ENCODE measurements at places on chromosomes 12 and 14.

GRCh38 chr12:101051901-101052550 is 158.0 kb downstream of the SLC5A8 start:
- no peak for DNase-seq

DNA sequence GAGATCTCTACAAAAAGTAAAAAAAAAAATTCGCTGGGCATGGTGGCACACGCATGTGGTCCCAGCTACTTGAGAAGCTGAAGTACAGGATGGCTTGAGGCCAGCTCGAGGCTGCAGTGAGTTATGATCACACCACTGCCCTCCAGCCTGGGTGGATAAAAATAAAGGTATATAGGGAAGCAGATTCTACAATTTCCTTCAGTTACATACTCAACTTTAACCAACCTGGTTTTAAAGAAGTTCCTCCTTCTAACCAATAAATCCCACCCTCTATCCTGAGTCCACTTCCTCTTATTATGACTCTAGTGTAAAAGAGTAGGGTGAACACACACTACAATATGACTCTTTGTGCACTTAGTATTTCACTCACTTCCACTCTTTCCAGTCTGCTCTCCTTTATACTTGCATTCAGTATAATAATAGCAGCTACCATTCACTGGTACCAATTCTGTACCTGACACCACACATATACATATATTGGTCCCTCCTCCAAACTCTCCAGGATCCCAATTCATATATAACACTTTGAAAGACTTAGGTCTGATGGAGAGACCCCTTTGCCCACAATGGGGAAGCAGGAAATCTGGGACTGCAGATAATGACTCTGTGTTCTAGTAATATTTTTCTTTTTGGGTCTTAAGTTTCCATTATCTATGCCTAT is 2.3 kb downstream of the ARF3 start:
- DNase-seq, result no peak

- DNase-seq, result no peak
Observed at GRCh38 chr12:97260786-97261185, 201.8 kb upstream of the RMST start.

DNA sequence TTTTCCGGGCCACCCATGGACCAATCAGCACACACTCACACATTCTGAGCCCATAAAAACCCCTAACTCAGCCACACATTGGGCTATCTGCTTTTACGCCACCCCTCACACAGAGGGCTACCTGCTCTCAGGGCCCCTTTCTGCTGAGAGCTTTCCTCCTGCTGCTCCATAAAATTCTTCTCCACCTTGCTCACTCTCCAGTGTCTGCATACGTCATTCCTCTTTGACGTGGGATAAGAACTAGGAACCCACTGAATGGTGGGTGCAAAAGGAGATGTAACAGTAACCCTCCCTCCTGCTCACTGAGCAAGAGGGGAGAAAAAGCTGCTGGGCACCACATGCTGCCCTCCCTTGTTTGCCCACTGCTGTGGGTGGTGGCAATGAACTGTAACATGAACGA is 596.7 kb upstream of the TMEM132C start:
- DNase-seq, result no peak

GRCh38 chr12:11513288-11513687 is 117.9 kb upstream of the PRB2 start:
- no peak for DNase-seq

- DNase-seq, result no peak
Observed at GRCh38 chr12:2735432-2735831, 59.3 kb upstream of the FKBP4 start.

- DNase-seq, result no peak
Observed at GRCh38 chr12:112677050-112677765, 114.3 kb upstream of the RPH3A start.

GRCh38 chr12:105480162-105480561 is 149.7 kb downstream of the C12orf75 start:
- DNase-seq, result no peak

- DNase-seq, result no peak
Observed at GRCh38 chr12:32336261-32336660, 63.1 kb upstream of the FGD4 start.

GRCh38 chr12:53496752-53497032 is 2.6 kb downstream of the MAP3K12 start:
- no peak for DNase-seq

DNA sequence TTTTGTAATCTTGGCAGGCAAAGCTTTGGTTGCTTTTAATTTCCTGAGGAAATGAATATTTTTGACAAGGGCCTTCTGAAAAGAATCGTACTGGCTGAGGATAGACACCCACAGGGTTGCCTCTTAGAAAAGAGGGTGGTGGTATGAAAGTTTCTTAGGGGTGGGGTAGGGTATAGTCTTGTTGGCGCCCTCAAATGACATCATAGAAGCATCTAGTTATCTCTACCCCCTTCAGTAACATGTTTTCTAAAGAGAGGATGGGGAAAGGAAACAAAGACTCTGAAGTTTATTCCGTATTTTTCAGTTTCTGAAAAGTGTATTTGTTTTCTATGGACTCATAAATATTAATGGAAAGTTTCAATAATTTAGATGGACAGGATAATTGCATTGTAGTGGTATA is 13.7 kb downstream of the PRKCH start:
- DNase-seq, result no peak

- DNase-seq, result no peak
Observed at GRCh38 chr14:21915826-21916225, 242.2 kb upstream of the OR4E1 start.

- DNase-seq, result peak; percentile 54
Observed at GRCh38 chr12:1117970-1118563, 127.0 kb downstream of the ERC1 start.

DNA sequence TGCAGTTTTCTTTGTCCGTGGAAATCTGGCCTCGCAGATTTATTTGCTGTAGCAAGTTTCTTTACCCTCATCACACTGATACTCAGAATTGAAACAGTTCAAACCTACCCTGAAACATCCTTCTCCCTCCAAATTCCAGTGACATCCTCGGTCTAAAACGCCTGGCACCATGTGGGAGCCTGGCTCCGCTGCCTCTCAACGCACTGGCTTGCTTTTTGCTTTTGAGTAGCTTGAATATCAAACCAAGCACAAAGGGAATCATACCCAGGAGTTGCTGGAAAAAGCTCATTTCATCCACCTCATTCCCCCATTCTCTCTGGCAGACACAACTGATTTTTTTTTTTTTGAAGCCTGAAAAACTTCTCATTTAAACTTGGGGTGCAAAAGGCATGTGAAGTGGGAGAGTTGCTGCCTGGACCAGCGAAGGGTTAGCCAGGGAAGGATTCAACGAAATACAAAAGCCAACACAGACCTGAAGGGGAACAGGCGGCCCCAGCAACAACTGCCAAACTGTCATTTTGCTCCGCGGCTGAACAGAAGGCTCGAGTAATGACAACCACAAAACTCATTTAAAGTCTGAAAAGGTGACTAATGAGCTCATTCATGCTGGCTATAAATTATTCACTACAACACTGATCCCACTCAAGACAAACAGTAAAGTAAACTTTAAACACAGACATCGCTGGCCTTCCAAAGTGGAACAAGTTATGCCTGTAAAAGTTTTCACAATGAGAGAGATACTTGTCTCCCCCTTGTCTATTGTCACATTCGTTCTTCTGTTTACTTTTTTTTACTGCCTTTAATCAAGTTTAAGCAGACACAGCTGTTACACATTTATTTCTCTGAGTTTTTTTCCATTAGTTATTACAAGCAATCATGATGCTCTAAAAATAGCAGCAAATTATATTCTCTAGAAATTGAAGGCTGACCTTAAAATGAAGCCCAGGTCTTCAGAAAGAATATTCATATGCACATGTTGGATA is 12.5 kb upstream of the FOXN3 start:
- no peak for DNase-seq

DNA sequence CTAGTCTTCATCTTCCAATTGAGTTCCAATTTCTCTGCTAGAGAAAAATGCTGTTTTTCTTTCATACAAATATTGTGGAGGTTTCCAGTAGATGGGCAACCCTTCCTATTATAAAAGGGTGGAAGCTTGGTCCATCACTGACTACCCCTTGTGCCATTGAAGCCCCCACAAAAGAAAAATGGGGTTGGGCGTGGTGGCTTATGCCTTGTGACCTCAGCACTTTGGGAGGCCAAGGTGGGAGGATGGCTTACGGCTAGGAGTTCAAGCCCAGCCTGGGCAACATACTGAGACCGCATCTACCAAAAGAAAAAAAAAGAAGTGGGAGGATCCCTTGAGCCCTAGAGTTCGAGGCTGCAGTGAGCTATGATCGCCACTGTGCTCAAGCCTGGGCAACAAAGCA is 22.8 kb downstream of the NCKAP5L start:
- no peak for DNase-seq

- DNase-seq, result no peak
Observed at GRCh38 chr12:67107751-67108269, 161.3 kb upstream of the CAND1 start.

DNA sequence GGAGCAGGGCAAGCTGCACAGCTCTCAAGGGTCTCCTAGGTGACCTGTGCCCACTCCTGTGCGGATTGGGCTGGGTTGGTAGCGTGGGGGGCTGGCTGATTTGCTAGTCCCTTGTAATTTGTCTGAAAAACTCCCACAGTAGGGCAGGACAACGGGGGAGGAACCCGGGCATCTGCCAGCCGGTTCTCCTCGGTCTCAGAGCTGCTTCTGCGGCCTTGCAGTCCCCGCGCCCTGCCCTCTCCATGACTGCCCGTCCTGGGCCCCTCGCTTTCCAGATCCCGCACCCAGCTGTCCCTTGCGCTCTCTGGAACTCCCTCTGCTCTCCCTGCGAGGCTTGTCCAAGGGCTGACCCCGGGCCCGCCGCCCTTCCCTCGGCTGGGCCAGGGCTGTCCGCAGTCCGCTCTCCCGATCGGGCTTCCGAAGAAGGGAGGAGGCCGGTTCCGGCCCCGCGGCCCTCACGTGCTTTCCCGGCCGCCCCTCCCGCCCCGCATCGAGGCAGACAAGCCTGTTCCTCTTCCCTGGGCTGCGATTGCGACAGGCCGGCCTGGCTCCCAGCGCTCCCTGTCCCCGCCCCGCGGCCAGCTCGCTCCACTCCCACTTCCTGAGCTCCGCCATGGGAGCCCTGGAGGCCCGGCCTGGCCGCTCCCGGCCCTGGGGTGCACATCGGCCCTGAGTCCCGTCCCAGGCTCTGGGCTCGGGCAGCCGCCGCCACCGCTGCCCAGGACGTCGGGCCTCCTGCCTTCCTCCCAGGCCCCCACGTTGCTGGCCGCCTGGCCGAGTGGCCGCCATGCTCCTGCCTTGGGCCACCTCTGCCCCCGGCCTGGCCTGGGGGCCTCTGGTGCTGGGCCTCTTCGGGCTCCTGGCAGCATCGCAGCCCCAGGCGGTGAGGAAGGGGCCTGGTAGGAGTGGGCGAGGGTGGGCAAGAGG is at the start of gene LTBR:
Gene LTBR, plus strand, starts transcription at position 591 of the 927 bp plus-strand sequence. Its CDS starts 197 bp downstream, at position 788.
- DNase-seq, result no peak

- no peak for DNase-seq
Observed at GRCh38 chr12:49689785-49690184, 17.4 kb downstream of the FMNL3 start.

GRCh38 chr12:116926283-116927243 is 15.8 kb downstream of the FBXW8 start:
- no peak for DNase-seq

DNA sequence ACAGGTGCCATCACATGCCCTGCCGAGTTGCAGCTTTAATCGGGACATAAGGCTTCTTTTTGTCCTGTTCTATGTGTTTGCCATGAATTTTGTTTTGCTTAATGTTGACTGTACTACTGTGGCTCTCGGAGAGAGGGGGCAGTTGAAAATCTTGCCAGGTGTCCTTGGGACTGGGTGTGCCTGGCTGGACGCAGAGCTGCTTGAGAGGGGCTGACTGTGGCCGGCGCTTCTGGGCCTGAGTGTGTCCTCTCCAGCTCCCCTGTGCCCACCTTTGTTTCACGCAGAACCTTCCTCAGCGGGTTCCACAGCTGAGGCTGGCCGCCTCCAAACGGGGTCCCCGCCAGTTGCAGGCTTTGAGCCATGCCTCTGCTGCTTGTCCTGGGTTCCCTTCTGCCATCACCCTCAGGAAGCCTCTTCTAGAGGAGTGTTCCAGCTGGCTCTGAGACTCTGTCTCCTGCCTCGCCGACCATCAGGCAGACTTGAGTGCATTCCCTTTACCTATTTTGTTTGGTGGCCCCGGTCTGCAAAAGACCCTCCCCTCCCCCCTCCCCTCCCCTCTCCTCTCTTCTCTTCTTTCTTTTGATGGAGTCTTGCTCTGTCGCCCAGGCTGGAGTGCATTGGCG is 49.7 kb downstream of the DDX51 start:
- no peak for DNase-seq

GRCh38 chr12:81077686-81078441 is at the start of gene ACSS3:
TSS of gene ACSS3 (plus strand) at chr12:81078079. CDS start at chr12:81078121, 42 bp downstream.
- no peak for DNase-seq

DNA sequence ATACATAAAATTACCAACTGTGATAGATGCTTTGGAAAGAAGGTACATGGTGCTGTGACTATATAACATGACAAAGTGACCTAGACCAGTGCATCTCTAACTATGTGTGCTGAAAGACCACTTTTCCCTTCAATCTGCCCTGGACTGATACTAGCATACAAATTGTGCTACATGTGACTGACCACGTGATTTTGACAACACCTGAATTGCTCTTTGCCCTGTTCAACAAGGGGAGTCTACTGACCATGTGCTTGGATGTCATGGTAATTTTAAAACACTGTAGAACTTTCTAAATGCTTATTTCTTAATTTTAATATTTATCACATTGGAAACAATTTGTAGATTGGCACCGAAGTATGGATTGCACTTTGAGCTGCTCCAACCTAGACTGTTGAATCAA is 142.4 kb downstream of the CAND1 start:
- no peak for DNase-seq

- DNase-seq, result no peak
Observed at GRCh38 chr12:1716215-1716862, 25.5 kb downstream of the ADIPOR2 start.

DNA sequence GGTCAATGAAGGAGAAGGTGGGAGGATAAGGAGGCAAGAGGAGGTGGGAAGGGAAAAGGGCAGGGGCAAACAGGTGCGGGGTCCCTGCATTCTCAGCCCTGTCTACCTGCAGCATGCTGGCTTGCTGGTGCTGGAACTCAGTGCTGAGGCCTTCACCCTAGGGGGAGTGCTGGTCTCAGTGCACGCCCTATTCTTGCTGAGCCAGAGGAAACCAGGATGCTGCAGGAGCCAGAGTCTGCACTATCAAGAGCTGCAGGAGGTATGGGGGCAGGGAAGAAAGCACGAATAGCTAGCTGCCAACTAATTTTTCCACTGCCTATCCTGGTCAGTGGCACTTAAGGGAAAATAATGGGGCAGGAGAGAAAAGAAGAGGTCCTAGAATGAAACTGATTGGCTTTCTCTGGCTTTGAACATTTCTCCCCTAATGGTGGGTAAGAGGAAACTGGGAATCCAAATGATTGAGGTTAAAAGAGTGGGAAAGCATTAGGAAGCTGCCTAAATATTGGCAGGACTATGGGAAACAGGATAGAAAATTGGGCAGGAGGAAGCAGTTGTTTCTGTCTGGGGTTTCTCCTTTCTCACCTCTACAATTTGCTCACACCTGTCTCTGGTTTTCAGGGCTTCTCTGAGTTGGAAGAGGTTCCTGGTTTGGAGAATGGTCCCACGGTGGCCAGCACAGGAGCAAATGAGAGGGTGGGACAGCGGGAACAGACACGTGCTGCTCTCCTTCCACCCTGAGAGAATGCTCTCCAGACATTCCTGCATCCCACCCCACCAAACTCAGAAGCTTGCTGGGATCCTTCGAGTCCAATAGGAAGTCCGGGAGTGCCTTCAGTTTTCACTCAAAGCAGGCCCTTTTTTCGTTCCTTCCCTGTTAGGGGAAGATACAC is 1.9 kb downstream of the TMEM253 start:
- DNase-seq, result no peak
